Stimulated activated CD8-positive, alpha-beta memory T cell treated with anti-CD3 and anti-CD28 coated beads, Interleukin-7, amount 100 ng/mL, for 24 hours (primary cell): ENCODE measurements at places on chromosomes 3 and 15.

DNA sequence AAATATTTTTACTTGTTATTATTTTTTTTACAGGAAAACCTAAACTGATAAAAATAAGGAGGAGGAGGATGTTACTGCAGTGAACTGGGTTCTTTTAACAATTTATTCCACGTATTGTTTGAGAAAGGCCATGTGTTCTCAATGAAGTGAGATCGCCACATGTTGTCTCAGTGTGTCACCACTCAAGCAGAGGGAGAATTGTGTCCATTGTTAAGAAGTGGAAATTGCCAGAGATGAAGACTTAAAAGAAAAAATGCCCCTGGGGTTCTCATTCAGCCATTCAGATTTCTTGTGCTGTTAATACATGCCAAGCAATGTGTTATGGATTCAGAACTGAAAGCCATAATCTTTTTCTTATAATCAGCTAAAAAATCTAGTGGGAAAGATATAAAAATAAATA lies 297.1 kb downstream of the NSUN3 start:
- DNase-seq: no peak

- DNase-seq: no peak
Measured at GRCh38 chr15:23762026-23762425, 74.9 kb upstream of the NDN start.

DNA sequence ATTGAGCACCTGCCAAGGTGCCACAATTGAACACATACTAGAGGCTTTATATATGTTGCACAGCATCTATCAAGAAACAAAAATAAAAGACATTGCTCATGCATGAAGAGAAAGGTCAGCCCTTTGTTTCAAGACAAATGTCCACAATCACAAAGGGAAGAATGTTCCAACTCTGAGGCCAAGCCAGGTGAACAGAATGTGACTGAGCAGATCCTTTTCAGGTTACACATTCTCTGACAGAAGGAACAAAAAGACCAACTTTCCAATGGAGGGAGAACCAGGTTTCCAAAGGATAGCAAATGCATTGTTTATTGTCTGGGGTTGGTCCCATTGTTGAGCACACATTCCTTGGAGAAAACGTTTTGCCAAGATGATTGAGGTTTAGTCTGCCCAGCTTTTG lies 50.2 kb upstream of the FAM174B start:
- no peak for DNase-seq

DNA sequence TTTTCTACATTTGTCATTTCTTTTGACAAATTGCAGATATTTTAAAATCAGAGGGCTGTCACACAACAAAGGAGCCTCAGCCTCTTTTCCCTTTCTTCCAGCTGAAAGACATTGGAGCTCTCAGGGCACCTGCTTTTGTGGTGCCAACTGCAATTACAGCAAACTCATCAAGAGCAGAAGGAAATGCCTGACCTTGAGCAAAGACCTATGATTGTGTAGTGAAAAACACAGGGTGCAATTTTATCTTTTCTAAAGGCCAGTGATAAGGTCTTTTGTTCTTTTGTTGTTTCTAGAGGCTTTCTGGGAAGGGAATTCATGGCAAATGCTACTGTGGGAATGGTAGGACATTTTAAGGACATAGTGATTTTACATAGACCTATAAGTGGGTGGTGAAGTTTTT lies 214.3 kb downstream of the OXSM start:
- no peak for DNase-seq

- DNase-seq: no peak
Measured at GRCh38 chr15:23835953-23836352, 148.8 kb upstream of the NDN start.

DNA sequence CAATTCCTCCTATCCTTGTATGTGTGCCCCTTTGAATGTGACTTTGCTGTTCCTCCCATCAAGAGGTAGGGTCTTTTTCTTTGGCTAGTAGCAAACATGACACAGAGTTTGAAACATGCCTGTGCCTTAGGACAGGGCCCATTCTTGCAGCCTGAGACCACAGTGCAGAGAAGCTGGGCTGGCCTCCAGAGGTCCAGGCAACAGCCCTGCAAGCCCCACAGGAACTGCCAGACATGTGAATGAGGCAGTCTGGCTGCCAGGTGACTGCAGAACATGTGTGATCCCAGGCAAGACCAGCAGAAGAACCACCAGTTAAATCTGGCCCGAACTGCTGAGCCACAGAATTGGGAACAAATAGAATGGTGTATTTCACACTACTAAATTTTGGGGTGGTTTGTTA lies 1.2 kb upstream of the HGD start:
- no peak for DNase-seq

DNA sequence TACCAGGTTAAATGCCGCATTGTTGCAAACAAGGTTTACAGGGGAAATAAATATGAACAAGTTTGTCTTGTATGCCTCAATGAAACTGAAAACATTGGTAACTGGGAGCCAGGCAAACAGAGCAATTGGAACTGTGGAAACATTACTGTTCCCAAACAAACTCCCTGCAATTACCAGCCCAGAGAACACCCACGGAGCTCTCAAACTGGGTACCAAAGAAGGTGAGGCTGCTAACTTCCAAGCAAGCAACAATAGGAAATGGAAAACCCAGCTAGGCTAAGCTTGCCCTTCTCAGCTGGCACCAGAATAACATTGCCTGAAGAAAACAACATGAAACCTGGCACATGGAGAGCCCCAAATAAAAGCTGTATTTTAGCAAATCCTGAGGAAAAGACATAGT lies 218.9 kb upstream of the THRB start:
- no peak for DNase-seq

DNA sequence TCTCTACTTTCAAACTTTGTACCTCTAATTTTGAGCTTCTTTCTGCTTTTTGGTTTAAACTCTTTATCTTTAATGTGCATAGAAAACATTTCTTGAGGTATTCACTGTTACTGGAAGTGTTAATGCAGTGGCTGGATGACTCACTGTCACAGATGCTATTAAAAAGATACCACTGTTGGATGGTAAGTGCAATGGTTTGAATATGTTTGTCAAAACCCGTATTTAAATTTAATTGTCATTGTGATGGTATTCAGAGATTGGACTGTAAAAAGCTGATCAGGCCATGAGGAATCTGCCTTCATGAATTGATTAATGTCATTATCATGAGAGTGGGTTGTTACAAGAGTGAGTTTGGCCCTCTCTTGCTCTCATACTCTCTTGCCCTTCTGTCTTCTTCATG lies 70.6 kb downstream of the AP4E1 start:
- no peak for DNase-seq

DNA sequence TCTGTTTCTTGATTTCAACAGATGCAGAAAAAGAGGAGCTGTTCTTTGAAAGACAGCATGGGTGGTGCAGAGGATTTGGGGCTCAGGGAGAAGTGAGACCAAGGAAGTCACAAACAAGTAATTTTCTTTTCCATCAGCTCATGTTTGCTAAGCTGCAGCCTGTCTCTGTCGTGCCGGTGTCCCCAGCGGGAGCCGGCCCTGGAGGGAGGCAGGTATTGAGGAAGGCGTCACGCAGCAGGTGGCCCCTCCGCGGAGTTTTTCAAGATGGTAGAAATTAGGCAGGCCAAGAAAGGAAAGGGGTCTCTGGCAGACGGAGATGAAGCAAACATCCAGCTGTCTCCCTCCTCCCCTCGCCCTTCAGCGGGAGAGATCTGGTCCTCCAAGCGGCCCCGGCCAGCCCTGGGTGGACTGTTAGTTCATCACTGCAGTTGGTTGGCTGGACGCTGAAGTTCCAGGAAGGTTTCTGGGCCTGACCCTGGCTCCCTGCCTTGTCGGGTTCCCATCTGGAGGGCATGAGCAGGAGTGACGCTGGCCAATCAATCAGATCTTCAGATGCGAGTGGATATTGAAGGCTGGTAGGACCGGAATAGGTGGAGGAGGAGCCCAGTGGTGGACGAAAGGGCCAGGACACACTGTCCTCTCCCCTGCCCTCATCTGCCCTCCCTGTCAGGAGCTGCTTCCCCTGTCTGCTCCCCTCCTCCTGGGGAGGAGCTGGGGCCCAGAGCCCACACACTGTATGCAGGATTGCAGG lies 27.7 kb upstream of the MUC4 start:
- no peak for DNase-seq

DNA sequence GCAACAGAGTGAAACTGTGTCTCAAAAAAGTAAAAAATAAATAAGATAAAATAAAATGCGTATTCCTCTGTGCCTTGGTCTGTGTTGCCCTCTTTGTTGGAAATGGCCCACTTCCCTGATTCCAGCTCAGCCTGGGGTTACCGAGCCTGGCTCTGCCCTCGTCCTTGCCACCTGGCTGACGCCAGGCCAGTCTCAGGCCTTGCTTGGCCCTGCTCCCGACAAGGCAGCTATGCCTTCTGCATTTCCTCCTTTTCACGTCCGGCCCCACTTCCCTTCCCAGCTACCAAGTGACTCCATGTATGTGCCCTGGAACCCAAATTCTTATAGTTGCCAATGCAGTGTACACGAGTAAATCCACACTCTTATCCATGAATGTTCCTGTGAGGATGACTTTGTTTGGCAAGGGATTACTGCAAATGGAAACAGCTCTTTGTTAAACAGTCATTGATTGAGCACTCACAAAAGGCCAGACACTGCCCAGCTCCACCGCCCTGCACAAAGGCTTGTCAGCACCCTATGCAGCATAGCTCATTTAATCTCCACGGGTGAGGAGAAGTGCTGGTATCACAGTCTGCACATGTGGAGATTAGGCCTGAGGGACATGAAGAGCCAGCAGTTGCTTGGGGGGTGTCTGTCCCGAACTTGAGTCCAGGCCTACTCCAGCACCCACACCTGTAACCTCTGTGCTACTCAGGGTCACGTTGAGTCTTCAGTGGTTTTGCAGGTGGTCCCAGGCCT lies 25.1 kb downstream of the SPSB4 start:
- no peak for DNase-seq

DNA sequence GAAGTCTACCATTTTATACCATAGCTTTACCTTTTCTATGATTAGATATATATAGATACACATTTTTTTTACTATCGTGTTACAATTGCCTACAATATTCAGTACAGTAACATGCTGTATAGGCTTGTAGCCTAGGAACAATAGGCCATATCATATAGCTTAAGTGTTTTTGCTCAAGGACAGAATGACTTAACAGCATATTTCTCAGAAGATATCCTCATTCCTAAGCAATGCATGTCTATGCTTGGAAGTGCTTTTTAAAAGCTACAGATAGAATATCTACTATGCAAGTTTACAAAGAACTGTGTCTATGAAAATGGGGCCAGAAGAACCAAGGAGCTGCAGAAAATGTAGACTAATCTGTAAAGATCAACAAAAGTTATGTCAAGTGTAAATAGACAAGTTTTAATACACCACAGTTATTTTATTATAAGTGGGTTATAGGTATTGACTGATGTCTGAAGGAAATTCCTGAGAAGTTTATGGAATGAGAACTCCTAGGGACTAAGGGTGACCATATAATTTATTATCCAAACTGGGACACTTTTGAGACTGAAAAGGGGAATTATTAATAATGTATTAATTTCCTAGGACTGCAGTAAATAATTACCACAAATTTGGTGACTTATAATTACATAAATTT lies 138.7 kb upstream of the TGFBR2 start:
- no peak for DNase-seq

- DNase-seq: no peak
Measured at GRCh38 chr3:112767177-112767576, 79.5 kb downstream of the CD200R1L start.

GRCh38 chr3:171967137-171967783 lies 72.1 kb upstream of the FNDC3B start:
- no peak for DNase-seq

GRCh38 chr3:95333826-95334225 lies 1271.0 kb downstream of the NSUN3 start:
- DNase-seq: no peak

DNA sequence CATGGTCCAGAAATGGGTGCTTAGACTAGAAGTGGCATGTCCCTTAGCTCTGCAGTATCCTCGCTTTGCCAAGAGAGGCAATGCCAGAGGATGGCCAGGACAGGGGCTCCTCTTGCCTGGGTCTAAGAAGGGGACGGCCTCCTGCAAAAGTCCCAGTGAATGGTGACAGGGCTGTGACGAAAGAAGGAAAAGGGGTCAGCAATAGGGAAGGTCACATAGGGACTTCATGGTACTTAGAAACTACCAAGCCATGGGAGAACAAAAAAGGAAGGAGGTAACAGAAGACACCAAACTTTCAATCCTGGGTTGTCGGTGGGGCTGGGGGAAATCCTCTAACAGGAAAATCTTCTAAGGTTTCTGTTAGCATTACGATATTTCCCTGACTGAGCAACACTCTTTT lies 36.2 kb upstream of the ATOSA start:
- DNase-seq: no peak

DNA sequence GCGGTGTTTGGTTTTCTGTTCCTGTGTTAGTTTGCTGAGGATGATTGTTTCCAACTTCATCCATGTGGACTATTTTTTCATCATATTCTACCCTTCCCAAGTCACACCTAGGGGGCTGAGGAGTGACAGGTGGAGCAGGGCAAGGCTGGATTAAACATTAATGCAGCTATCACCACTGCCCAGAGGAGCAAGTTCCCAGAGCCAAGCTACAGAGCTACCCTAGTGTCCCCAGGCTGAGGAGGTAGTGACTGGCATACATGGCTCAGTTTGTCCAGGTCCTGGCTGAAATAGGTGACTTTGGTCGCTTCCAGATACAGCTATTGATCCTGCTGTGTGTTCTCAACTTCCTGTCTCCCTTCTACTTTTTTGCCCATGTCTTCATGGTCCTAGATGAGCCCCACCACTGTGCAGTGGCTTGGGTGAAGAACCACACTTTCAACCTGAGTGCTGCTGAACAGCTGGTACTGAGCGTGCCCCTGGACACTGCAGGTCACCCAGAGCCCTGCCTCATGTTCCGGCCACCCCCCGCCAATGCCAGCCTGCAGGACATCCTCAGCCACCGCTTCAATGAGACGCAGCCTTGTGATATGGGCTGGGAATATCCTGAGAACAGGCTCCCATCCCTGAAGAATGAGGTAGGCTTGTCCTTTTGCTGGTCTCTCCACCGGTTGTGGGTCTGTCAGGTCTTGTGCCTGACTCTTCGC lies at the start of gene SLC22A13:
Gene SLC22A13 (plus strand): TSS at position 209 of the 704 bp plus-strand sequence. CDS start 49 bp downstream, at position 258.
- DNase-seq: no peak

DNA sequence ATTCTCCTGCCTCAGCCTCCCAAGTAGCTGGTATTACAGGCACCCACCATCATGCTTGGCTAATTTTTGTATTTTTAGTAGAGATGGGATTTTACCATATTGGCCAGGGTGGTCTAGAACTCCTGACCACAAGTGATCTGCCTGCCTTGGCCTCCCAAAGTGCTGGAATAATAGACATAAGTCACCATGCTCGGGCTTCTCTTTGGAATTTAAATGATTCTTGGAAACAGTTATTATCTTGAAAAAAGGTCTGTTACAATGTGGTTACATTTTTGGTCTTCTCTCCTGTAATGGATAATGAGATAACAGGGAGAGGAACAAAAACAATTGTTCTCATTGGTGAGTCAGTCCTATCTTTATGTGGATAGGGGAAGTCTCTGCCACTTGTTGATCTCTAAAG lies 59.8 kb upstream of the AADACL2 start:
- DNase-seq: no peak

GRCh38 chr15:70193734-70194133 lies 96.0 kb upstream of the TLE3 start:
- DNase-seq: no peak

- DNase-seq: no peak
Measured at GRCh38 chr15:101056366-101057334, 137.5 kb downstream of the LRRK1 start.
